H7 (cell line): ENCODE measurements at places on chromosomes 6 and 20. TPM values are rescaled to one million over a fixed set of nuclear protein-coding genes. Genes with fewer than 3 reads are reported as not detected.

DNA sequence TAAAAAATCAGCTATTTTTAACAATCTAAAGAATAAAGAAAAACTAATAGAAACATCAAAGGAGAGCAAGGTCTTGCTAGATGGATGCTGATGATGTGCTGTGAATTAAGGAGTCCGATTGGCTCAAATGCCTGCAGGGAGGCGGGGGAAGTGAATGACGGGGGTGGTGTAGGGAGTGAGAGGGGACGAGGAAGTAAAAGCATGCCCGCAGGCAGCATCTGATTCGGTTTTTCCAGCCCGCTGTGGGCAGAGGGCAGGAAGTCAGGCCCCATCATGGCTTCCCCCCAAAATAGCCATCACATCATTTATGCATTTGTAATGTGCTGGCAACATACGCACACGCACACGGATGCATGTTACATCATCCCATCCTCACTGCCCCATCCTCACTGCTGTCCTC is 10.3 kb downstream of the RSPO4 start:
- peak; percentile 70 for DNase-seq

GRCh38 chr6:27333642-27334040 is 21.6 kb upstream of the POM121L2 start:
- DNase-seq: no peak

DNA sequence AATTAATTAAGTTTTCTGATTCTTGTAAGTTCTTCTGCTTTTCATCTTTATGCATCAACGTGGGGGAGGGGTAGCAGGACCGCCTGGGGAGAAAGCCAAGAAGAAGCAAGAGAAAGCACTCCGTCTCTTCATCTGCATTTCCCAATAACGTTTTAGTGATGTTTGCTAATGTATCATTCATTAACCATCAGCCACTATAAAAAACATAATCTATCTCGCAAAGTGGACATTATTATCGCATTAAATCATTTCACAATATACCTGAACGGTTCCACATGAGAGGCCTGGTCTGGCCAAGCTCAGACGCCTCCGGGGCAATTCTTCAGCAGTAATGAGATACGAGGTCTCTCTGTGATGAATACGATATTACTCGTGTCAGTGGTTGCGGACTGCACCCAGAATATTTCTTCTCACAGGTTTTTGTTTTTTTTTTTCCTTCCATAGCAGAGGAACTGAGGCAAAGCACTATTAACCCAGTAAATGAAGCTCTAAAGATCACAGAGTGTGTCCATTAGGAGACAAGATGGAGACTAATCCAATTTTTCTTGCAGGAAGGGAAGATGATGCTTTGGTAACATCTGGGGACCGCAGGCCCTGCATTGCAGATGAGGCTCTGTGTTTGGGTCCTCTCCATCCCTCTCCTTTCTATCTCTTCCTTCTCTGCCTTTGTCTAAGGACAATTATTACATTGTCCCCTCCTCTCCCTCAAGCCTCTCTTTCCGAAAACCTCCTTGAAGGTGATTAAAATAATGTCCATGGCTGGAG is 156.1 kb downstream of the SLC35B3 start:
- DNase-seq: no peak

Gene ANKS1A
- 22.4 and 24.3 TPM in 2 replicates for total RNA-seq

Gene MRPS26
- 133 and 141 TPM in 2 replicates for total RNA-seq
